Fibroblast of skin of back (primary cell): ENCODE measurements at places on chromosomes 16 and 17.

DNA sequence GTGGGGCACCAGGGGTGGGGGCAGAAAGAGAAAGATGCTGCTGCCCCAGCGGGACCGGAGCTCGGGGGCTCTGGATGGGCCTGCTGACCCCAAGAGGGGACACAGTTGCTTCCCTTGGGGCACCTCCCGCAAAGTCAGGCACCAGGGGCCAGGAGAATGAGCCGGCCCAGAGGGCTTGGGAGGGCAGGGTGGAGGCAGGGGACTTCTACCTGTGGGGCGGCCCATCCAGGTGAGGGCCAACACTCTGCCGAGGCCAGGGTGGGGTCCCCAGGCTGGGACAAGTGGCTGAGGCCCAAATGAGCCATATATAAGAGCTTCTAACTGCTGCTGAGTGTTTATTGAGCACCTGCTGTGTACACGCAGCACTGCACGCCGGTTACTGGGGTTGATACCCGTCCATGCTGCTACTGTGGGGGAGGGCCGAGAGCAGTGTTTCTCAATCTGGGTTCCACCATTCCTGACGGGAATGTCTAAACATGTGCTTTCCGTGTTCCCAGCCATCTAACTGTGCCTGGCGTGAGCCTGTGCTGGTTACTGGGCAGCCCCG, 211.7 kb upstream of the GSE1 start:
- no peak for DNase-seq

GRCh38 chr16:68079626-68080344, 5.4 kb upstream of the NFATC3 start:
- no peak for DNase-seq

GRCh38 chr17:57108671-57109392, 23.8 kb downstream of the AKAP1 start:
- no peak for DNase-seq

DNA sequence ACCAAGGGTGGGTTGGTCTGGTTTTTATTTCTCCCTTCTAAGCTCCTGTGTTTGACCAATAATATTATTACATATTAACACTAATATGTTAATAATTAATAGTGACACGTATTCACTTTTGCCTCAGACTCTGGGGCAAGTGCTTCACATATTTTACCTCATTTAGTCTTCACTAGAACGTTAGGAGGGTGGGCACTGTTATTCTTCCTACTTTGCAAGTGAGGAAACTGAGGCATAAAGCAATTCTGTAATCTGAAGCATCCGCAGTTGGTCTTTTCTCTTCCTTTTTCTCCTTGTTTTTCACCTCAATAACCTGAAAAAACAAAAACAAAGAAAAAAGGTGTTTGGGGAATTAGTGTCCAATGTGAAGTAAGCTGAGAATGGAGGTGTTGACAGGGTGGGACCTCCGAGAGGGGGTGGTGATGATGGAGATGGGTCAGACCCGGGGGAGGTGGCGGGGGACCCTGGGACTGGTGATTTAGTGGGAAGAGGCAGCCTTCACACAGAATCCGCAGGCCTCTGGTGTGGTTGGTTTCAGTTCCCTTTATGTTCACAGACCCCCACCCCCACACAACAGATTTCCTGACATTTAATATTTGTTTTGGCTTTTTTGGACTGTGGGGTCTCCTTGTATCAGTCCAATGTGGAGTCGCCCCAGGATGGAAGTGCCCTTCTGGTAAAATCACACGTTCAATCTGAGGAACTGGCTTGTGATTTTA, 3.7 kb downstream of the CDH1 start:
- DNase-seq, result no peak

GRCh38 chr17:30323895-30324319, 9.9 kb downstream of the TMIGD1 start:
- DNase-seq, result peak; percentile 61

DNA sequence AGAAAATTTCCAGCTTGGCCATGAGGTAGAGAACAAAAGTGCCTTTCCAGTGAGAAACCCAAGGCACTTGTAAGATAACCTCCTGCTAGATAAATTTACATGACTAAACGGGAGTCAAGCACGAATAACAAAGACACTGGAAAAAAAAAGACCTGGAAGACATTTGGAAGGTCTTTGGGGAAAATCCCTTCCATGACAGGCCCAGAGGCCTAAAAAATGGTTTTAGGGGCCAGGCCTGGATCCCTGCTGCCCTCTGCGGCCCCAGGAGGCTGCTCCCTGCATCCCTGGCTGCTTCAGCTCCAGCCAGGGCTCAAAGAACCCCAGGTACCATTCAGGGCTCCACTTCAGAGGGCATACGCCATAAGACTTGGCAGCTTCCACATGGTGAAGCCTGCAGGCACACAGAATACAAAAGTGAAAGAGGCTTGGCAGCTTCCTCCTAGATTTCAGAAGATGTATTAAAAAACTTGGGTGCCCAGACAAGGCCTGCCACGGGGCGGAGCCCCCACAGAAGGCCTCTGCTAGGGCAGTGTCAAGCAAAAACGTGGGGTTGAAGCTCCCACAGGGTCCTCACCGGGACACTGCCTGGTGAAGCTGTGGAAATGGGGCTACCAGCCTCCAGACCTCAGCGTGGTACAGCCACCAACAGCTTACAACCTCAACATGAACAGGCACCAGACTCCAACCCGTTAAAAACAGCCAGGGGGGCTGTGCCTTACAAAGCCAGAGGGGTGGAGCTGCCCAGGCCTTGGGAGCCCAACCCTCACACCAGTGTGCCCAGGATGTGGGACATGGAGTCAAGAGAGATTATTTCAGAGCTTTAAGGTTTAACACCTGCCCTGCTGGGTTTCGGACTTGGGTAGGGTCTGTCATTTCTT, 77.1 kb downstream of the SDK2 start:
- no peak for DNase-seq

DNA sequence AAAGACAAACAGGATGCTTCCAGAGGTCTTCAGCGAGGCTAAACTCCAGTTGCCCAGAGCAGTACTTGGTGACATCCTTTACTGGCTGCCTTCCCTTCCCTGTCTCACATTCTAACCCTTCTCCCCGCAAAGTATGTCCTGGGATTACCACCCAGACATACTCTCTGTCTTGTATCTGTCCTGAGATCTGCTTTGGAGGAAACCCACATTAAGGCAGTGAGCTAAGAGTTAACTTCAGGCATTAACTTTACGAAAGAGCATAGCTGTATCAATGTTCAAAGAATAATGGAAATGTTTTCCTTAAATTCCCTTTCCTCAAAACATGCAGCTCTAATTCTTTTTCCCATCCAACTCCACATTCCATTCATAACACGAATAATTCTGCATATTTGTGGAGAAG, 385.2 kb downstream of the NPIPA8 start:
- DNase-seq, result peak; percentile 79

DNA sequence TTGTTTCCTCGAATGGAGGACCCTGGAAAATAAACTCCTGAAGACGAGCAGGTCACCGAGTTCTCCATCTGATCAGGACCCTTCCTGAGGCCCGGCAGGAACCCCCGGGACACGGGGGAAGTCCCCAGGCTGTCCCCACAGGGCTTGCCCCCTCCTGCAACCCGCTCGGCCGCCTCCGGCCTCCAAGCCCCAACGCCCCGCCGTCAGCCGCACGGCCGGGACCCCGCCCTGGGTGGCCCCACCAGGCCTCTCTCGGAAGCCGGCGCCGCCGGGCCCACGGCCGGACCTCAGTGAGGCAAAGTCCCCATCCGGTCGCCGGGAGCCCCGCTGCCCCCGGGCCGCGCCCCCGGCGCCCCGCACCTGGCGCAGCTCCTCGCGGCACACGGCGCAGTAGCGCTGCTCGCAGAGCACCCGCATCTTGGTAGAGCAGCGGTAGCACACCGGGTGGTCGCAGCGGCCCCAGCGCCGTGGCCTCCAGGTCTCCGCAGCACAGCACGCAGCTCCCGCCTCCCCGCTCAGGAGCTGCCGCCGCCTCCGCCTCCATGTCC, 383 bp downstream of the ZNF598 start:
- DNase-seq, result no peak
